ENCODE measurements at places on chromosomes 11 and 22. TPM values are rescaled to one million over a fixed set of nuclear protein-coding genes. Genes with fewer than 3 reads are reported as not detected.

The UPK3A gene
- total RNA-seq = 0.65 TPM

The HDAC10 gene
- 12.0 TPM for total RNA-seq

The LAMTOR1 gene
- total RNA-seq = 72.8 TPM

The F2 gene
- 0.11 TPM for total RNA-seq

The VWCE gene
- 0.73 TPM for total RNA-seq

The SLC17A6 gene
- total RNA-seq = not detected

The OR10S1 gene
- total RNA-seq = not detected

The SUSD2 gene
- total RNA-seq = 2.6 TPM

The PLET1 gene
- total RNA-seq = not detected

The FAM83F gene
- 4.9 TPM for total RNA-seq

The DAGLA gene
- total RNA-seq = 4.2 TPM

The CSF2RB gene
- 2.2 TPM for total RNA-seq

The NAP1L4 gene
- 154 TPM for total RNA-seq

The MMP12 gene
- total RNA-seq = not detected

The SYT8 gene
- total RNA-seq = not detected

The IGLL1 gene
- total RNA-seq = not detected

The PTPRCAP gene
- total RNA-seq = 1.0 TPM
